Stimulated activated CD8-positive, alpha-beta memory T cell treated with anti-CD3 and anti-CD28 coated beads, Interleukin-7, amount 100 ng/mL, for 48 hours (primary cell): ENCODE measurements at places on chromosomes 1 and 21.

- no peak for DNase-seq
These were observed 9.5 kb downstream of the TMEM222 start for GRCh38 chr1:27331426-27331825.

GRCh38 chr1:12690156-12690555 lies 25.8 kb upstream of the AADACL3 start:
- DNase-seq: no peak

- DNase-seq: no peak
These were observed 8.2 kb upstream of the DENND1B start for GRCh38 chr1:197783510-197783948.

- no peak for DNase-seq
These were observed 633.3 kb downstream of the USP25 start for GRCh38 chr21:16363100-16363499.

DNA sequence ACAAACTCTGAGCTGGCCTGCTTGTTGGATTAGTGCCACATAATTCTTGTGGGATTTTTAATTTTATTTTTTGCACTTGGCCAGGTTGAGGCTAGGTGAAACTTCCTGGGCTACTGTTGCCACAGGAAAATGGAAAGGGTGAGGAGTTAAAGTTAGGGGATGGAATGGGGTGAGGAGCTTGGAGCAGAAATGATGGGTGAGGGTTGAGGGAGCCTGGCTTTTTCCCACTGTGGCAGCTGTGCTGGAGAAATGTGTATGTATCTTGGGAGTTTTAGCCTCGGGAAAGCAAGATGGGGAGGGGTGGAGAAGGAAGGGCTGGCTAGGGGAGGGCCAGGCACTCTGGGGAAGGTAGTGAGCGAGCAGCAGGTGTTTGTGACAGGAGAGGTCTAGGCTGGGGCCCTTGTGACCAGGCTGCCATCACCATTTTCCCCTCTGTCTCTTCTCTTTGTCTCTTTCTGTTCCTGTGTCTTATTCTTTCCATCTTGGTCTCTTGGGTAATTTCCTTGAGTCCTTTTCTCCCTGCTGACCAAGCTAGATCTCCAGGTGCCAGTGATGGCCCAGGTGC lies 2.0 kb downstream of the ZNF687 start:
- DNase-seq: no peak

- DNase-seq: no peak
These were observed 114.6 kb downstream of the NTPCR start for GRCh38 chr1:233064988-233065387.

DNA sequence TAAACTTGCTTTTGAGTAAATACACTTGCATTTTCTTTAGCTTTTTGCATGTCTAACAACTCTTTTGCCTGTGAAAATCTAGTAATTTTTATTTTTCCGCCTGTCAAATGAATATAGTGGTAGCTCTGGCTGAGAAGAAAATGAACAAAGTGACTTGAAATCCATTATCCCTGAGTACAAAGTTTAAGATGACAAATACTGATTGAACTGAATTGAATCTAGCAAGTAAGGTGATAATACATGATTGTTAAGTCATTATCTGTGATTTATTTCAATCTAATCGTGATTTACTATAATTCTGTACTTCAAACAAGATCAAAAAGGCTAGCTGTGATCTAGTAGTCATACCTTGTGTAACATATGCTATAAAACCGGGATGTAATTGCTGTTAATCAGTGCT lies 42.8 kb downstream of the CHRM3 start:
- no peak for DNase-seq

DNA sequence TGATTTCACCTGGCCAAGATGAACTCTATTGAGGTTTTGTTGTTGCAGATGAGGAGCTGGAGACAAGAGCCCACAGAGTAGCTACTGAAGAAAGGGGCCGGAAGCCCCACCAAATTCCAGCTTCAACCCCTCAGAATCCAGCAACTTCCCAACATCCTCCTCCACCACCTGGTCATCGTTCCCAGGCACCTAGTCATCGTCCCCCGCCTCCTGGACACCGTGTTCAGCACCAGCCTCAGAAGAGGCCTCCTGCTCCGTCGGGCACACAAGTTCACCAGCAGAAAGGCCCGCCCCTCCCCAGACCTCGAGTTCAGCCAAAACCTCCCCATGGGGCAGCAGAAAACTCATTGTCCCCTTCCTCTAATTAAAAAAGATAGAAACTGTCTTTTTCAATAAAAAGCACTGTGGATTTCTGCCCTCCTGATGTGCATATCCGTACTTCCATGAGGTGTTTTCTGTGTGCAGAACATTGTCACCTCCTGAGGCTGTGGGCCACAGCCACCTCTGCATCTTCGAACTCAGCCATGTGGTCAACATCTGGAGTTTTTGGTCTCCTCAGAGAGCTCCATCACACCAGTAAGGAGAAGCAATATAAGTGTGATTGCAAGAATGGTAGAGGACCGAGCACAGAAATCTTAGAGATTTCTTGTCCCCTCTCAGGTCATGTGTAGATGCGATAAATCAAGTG lies 14.3 kb downstream of the CD2 start:
- no peak for DNase-seq

DNA sequence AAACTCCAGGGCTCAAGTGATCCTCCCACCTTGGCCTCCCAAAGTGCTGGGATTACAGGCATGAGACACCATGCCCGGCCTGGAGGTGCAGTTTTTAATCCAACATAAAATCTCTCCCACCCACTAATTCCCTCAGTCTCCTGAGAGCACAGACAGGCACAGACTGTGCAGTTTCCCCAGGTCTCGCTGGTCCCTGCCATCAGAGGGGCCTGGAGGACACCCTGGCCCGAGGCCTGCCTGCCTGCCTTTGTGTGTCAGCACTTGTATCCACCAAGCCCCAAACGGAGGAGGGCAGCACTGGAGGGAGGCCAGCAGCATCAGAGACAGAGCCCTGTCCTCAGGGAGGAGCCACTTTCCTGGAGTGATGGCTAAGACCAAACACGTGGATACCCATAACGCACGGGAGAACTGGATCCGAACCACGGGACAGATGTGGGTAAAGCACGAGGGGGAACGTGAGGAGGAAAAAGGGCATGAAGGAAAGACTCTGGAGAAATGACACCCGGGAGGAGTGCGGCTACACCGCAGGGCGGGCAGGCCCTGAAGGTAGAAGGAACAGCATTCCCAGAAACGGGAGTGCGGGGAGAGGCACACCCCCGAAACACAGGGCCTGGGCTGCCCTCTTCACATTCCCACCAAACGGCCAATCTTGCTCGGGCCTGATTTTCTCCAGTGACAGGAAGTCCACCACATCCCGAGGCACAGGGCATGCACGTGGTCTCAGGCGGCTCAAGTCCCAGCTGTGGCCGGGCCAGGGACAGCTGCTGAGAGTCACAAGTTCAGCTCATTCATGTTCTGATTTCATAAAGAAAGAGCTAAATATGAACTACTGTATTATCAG lies 29.7 kb downstream of the NPHP4 start:
- DNase-seq: no peak

DNA sequence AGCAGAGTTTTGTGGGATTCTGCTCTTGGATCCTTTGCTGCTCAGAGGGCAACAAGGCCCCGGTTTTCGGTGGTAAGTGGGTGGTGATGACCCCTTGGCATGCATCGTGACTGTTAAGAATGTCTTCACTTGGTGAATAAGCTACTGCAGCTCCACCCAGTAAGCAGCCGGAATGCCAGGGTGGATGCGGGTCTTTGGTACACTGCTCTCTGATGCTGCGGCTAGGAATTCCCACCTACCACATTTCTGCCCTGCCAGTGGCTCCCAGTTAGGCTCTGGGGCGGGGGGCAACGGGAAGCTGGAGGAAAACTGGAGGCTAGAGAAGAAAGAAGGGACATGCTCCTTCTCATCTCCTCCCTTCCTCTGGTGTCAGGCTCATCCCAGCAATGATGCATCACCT lies 180.4 kb upstream of the GALNT2 start:
- no peak for DNase-seq

DNA sequence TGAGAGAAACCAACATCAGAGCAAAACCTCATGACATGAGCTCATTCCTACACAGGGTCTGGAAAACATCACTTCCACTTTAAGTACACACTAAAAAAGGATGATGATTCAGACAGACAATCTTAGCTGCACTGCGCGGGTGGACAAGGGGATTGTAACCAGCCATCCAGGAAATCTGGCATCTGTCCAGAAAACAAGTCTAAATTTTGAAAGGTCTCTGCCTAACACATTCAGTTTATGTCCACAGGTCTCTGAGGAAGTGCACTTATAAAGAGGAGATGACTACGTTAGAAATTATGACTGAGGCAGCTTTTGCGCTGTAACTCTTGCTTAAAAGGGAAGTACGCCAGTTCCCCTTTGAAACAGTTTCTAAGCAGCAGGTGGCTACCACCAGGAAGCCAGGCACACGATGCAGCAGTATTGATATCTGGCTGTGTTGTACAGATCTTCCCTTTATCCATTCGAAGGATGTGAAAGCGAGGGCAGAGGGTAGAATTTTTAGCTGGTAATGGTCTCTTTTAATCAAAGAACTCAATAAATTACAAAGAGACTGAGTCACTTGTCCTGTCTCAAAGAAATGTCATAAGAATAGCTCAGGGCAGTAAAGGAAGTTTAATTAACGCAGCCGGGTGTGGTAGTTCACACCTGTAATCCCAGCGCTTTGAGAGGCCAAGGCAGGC lies 128.0 kb downstream of the SETD4 start:
- no peak for DNase-seq

GRCh38 chr1:177922209-177922608 lies 47.6 kb downstream of the SEC16B start:
- DNase-seq: no peak

DNA sequence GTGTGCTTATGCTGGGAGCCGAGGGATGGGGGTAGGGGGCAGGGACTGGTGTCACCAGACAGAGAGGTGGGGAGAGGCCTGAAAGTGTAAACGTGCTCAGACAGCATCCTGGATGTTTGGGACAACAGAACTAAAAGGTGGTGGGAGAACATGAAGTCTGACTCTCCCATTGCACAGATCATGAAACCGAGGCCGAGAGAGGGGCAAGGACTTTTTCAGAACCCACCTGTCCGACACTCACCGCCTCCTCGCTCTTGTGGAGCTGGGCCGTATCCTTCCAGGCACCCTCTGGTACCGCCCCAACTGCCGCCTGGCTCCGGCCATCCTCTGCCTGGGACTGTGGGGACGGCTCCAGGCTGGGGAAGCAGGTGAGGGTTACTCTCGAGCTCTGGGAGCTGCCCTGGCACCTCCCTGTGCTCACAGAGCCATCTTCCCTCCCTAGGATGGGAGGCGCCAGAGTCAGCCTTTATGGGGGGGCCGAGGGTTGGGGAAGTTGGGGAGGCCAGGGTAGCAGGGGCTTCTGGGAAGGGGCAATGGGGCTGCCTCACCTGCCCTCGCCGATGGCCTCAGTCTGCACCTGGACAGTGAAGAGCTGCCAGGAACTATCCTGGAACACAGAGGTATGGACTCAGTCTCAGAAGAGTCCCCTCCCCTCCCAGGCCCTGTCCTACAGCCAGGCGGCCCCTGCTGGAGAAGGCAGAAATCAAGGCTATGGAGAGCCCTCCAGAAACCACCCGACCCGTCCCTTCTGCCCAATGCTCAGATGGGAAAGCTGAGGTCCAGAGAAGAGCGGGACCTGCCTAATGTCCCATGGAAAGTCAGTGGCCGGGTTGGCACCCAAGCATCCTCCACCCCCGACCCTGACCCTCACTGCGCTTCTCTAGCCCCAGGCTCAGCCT lies 7.0 kb downstream of the ATP13A2 start:
- DNase-seq: no peak

DNA sequence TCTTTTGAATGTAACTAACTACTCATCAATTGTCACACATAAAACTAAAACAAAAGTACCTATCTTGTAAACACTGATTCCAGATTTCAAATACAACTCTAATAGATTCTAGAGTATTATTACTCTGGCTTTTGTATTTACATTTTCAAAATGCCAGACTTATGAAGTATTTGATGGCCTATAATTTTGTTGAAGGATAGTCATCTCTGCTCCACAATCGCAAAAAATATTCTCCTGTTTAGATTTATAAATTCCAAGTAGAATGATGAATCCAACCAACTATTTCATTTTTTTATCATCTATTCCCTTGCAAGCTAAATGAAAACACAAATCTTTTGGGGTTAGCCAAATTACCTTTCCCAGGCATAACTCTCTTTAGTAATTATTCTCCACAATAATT lies 75.0 kb upstream of the GUCA2A start:
- DNase-seq: no peak

GRCh38 chr21:35280231-35280630 lies 231.1 kb upstream of the RUNX1 start:
- DNase-seq: no peak

GRCh38 chr1:18200918-18201317 lies 93.3 kb downstream of the IGSF21 start:
- no peak for DNase-seq

DNA sequence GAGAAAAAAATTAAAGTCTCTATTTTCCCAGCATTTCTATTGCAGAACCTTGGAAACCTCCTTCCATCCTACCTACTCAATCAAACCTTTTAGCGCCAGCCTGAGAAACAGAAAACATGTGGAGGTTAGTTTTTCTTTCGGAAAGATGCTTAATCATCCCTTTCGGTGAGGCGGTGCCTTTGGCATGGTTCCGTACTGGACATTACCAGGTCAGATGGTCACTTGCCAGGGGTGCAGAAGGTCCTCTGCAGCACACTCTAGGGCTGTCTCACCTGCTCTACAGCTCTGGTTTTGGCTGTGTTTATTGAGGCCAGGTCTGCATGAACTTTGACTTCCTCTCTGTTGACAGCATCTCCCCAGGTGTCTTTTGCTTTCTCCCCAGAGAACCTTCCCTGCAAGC lies 121.5 kb downstream of the PLD5 start:
- DNase-seq: no peak

DNA sequence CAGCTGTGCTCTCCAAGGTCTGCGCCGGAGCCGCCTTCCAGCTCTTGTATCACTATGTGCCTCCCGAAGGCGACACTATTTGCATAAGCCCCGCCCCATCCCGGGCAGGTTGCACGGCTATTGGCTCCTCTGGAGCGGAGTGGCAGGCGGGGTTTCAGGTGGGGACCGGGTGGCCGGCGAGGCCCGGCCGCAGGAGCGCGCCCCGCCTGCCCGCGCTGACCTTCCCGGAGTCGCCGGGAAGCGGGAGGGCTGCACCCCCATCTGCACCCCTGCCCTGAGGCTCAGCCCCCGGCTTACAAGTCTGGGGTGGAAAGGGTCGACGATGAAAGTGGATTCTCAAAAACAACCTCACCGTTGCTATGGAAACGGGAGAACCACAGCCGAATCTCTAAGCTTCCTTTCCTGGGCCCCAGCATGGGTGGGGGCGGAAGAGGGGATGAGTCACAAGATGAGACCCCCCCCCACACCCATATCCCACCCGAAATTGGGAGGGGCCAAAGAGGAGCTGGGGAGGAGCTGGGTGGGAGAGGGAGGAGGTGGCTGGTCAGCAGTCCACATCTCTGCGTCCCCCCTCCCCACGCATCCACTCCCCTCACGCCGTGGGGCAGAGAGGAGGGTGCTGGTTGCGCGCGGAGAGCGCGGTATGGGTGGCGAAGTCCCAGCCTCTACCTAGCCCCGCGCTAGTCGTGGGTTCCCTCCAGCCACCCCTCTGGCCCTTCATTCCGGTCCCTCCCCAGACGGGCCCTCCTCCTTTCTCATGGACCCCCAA lies at the start of gene HPCAL4:
Gene HPCAL4 (minus strand): TSS at position 51 of the 769 bp plus-strand sequence. CDS start 6,830 bp downstream, outside the sequence.
- peak; percentile 89 for DNase-seq
